ENCODE measurements at places on chromosomes 6 and 20.

GRCh38 chr6:158706369-158706982, 56.6 kb downstream of the SYTL3 start:
- DNase-seq, result no peak
- no peaks in the 10 kb centered on the region for H3K27me3 ChIP-seq
- H3K36me3 ChIP-seq, result peaks cover 58% of the 10 kb centered on the region
- H3K4me3 ChIP-seq, result no peak overlapping the region
- H3K4me1 ChIP-seq, result peaks cover 12% of the 10 kb centered on the region

- H3K4me3 ChIP-seq, result no peak overlapping the region
- H3K27ac ChIP-seq, result peak overlapping the region; percentile 50
- no peaks in the 10 kb centered on the region for H3K27me3 ChIP-seq
- no peak for DNase-seq
- H3K36me3 ChIP-seq, result peaks cover 13% of the 10 kb centered on the region
Observed at GRCh38 chr6:11331111-11331510, 98.6 kb upstream of the NEDD9 start.

GRCh38 chr6:13917141-13917540, 7.6 kb upstream of the RNF182 start:
- DNase-seq, result no peak
- no peaks in the 10 kb centered on the region for H3K4me1 ChIP-seq
- no peaks in the 10 kb centered on the region for H3K36me3 ChIP-seq
- H3K27ac ChIP-seq, result no peak overlapping the region
- H3K27me3 ChIP-seq, result peaks cover 34% of the 10 kb centered on the region

GRCh38 chr6:111978532-111979149, 75.3 kb upstream of the CCN6 start:
- no peak for DNase-seq
- H3K36me3 ChIP-seq, result no peaks in the 10 kb centered on the region
- H3K4me3 ChIP-seq, result no peak overlapping the region
- H3K27me3 ChIP-seq, result peaks cover 15% of the 10 kb centered on the region
- peaks cover 9% of the 10 kb centered on the region for H3K4me1 ChIP-seq
- H3K27ac ChIP-seq, result no peak overlapping the region

DNA sequence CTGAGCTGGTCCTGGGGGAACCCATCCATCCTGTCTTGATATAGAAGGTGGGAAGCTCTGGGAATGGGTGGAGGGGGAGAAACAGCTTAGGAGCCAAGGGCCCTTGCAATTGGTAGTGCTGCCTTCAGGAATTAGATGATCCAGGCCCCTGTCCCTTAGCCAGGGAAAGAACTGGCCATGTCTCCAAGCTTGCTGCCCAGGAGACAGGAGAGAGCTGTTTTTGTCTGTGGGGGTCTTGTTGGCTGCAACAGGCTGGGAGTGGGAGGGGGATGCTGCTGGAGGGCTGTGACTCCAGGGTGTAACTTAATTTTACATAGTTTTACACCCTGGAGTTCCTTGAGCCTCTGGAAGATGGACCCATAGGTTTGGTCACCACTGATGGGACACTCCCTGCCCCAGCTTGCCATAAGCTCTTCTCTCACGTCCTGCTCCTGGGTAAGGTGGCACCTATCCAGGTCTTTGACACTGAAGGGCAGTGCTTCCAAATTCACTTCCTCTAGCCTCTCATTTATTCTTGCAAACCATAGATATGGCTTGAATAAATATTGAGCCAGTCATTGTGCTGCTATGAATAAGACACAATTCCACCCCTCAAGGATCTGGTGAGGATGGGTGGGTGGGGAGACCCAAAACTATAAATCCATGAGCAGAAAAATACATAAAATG, 16.8 kb downstream of the VEGFA start:
- peaks cover 4% of the 10 kb centered on the region for H3K36me3 ChIP-seq
- no peak for DNase-seq
- no peaks in the 10 kb centered on the region for H3K27me3 ChIP-seq
- H3K4me3 ChIP-seq, result no peak overlapping the region
- H3K27ac ChIP-seq, result no peak overlapping the region
- no peaks in the 10 kb centered on the region for H3K4me1 ChIP-seq

GRCh38 chr20:3390759-3391425, 16.6 kb downstream of the DNAAF9 start:
- H3K27ac ChIP-seq, result no peak overlapping the region
- H3K4me1 ChIP-seq, result peaks cover 3% of the 10 kb centered on the region
- no peaks in the 10 kb centered on the region for H3K27me3 ChIP-seq
- no peak overlapping the region for H3K4me3 ChIP-seq
- DNase-seq, result no peak

DNA sequence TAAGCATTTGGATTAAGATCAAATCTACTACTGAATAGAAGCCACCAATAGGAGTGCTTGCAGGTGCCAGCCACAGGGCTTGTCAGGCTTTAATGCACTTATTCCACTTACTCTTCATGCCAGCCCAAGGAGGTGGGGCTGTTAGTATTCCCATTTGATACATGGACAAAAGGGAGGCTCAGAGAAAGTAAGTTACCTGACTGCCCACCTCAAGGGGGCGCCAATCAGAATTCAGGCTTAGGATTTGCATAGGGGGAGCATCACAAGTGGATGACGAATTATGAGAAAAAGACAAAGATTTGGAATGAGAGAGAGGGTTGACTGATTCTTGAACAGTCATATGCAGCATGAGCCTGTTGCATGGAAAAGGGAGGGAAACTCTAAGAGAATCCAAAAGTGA, 188.4 kb upstream of the TSHZ2 start:
- no peak for DNase-seq
- no peaks in the 10 kb centered on the region for H3K36me3 ChIP-seq
- peaks cover 37% of the 10 kb centered on the region for H3K27me3 ChIP-seq
- H3K4me1 ChIP-seq, result no peaks in the 10 kb centered on the region
- no peak overlapping the region for H3K4me3 ChIP-seq

- H3K36me3 ChIP-seq, result peaks cover 6% of the 10 kb centered on the region
- DNase-seq, result no peak
- H3K4me1 ChIP-seq, result no peaks in the 10 kb centered on the region
- no peak overlapping the region for H3K4me3 ChIP-seq
- no peak overlapping the region for H3K27ac ChIP-seq
- H3K27me3 ChIP-seq, result peaks cover 34% of the 10 kb centered on the region
Observed at GRCh38 chr6:163335056-163335455, 79.5 kb upstream of the QKI start.

DNA sequence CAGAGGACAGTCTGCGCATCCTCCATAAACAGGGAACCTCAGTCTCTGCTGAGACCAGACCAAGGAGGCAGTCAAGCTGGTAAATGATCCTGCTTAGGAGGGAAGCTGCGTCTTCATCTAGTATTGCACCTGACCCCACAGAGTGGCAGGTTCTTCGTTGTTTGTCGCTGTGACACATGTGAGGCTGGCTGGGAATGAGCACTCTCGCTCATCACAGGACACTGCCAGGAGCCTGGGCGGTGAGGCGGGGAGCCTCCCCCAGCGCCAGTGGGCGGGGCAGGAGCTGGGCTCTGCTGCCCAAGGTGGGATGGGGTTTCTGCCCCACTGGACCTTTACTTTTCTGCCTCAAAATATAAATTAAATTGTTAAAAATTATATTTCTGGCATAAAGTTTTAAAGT, 48.4 kb upstream of the SYNDIG1 start:
- H3K4me3 ChIP-seq, result no peak overlapping the region
- no peak overlapping the region for H3K27ac ChIP-seq
- H3K4me1 ChIP-seq, result no peaks in the 10 kb centered on the region

- peak overlapping the region; percentile 46 for H3K4me3 ChIP-seq
- H3K36me3 ChIP-seq, result peaks cover 100% of the 10 kb centered on the region
- DNase-seq, result no peak
- H3K27me3 ChIP-seq, result no peaks in the 10 kb centered on the region
- H3K27ac ChIP-seq, result peak overlapping the region; percentile 96
Observed at GRCh38 chr6:158769234-158769770, 49.9 kb downstream of the EZR start.

DNA sequence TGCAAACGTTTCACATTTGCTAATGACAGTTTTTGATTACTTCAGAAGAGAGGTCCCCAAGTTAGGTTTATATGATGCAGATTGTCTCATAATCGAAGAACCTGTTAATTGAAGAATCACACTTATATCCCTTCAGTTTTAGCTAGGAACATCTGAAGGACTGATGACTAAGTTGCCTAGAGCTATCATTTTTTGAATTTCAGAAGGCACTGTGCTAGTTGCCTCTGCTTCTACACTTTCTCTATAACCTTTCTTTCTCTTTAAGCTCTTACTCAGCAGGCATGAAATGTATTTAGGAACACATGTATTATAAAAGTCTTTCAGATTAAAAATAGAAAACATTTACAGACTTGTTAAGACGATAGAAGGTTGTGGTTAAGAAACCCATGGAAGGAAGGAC, 14.4 kb upstream of the GJE1 start:
- peaks cover 16% of the 10 kb centered on the region for H3K27me3 ChIP-seq
- no peak overlapping the region for H3K4me3 ChIP-seq
- H3K27ac ChIP-seq, result no peak overlapping the region
- no peaks in the 10 kb centered on the region for H3K4me1 ChIP-seq

- H3K27ac ChIP-seq, result no peak overlapping the region
- DNase-seq, result no peak
- no peak overlapping the region for H3K4me3 ChIP-seq
Observed at GRCh38 chr6:64266351-64266821, 630.8 kb downstream of the PHF3 start.

DNA sequence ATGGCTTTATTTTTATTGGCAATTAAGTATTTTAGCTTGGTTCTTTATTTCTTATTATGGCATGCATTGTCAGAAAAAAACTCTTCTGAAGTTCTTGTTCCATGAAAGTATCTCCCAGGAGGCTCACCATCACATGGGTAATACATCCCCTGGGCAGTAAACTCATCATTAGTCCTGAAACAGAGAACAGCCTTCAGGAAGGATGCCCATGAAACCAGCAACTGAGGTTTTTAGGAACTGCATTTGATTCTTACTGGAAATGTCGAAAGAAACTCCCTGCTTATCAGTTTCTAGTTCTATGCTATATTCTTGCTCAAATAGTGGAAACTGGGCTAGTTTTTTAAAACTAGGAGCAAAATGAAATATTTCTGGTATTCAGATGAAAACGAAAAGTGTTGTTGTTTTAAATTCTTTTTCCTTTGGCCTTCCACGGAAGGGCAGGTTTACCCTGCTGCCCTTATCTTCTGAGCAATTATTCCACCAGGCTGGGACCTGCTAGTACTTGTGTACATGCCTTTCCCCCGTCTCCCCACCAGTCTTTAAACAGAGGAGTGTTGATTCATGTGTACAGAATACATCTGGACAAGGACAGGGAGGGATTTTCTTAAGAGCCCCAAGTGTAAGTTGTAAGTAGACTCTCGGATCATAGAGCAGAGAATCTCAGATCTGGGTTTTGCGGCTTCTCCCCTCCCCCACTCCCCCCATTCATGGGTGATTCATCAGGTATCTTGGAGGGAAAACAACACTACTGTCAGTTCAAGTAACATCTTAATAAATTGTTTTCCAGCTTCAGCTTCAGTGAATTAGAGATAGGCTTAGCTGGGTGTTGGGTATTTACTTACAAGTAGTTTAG, 81.5 kb downstream of the RTN4IP1 start:
- H3K27me3 ChIP-seq, result no peaks in the 10 kb centered on the region
- H3K36me3 ChIP-seq, result peaks cover 73% of the 10 kb centered on the region
- peaks cover 9% of the 10 kb centered on the region for H3K4me1 ChIP-seq
- no peak overlapping the region for H3K4me3 ChIP-seq

DNA sequence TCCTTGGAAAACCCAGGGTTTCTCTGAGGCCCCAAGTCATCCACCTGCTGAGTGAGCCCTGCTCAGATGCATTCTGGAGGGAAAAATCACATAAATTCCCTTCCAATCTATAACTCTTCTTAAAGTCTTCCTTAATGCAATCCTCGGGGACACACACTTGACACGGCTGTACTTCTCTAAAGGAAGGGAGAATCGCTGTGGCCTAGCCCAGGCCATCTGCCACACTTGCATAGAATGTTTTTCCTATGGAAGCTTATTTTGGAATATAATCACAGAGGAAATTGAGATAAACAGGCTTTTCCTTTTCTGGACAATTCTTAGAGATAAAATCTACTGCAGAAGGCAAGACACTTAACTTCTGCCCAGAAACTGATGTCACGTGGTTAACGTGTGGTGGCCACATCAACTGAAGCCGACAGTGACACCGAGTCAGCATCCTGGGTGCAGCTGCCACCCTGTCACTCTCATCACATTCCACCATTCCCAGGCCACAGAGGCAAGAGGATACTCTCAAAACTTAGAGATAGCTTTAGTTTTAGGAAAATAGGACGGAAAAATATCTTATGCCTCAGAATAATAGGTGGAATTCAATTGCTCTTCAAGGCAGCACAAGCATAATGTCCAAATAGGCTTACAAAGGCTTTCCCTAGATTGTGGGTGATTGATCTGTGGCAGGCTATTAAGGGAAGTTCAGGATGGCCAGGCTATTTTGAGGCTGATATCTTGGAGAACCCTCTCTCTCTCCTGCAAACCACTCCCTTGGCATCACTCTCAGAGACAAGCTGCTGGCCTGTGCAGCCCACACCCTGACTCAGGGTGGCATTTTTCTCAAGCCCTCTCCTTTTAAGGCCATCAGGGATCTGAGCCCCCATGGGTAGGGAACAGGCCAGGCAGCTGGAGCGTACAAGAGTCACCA, 29.6 kb downstream of the PSMB1 start:
- H3K36me3 ChIP-seq, result no peaks in the 10 kb centered on the region
- DNase-seq, result peak; percentile 4
- peaks cover 25% of the 10 kb centered on the region for H3K27me3 ChIP-seq
- H3K4me3 ChIP-seq, result no peak overlapping the region

- H3K4me1 ChIP-seq, result peaks cover 37% of the 10 kb centered on the region
- DNase-seq, result no peak
- no peaks in the 10 kb centered on the region for H3K27me3 ChIP-seq
- peak overlapping the region; percentile 78 for H3K27ac ChIP-seq
- peak overlapping the region; percentile 67 for H3K4me3 ChIP-seq
Observed at GRCh38 chr20:63633732-63634131, 6.8 kb upstream of the GMEB2 start.

- H3K27ac ChIP-seq, result no peak overlapping the region
- DNase-seq, result no peak
- peaks cover 83% of the 10 kb centered on the region for H3K27me3 ChIP-seq
- no peaks in the 10 kb centered on the region for H3K4me1 ChIP-seq
- H3K4me3 ChIP-seq, result no peak overlapping the region
Observed at GRCh38 chr20:48230216-48230615, 444.9 kb upstream of the SULF2 start.

DNA sequence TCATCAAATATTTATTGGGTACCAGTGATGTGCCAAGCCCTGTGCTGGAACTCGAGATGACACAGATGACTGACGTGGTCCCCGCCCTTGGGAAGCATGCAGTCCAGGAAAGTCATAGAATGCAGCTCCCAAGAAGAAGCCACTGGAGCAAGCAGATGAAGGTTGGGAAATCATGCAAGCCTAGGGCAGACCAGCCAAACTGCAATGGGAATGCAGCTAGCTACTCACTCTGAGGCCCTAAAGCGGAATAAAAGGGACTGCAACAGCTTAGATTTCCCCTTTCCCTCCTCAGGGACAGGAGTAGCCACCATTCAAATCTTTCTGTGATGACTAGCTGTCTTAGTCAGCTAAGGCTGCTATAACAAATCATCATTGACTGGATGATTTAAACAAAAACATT, 152.2 kb downstream of the MAFB start:
- no peak for DNase-seq
- peaks cover 5% of the 10 kb centered on the region for H3K27me3 ChIP-seq
- H3K4me3 ChIP-seq, result no peak overlapping the region

GRCh38 chr20:48771542-48771941, 56.3 kb downstream of the PREX1 start:
- no peaks in the 10 kb centered on the region for H3K27me3 ChIP-seq
- H3K36me3 ChIP-seq, result peaks cover 51% of the 10 kb centered on the region
- H3K4me3 ChIP-seq, result peak overlapping the region; percentile 20
- H3K27ac ChIP-seq, result peak overlapping the region; percentile 92

GRCh38 chr20:39623584-39624234, 661.6 kb downstream of the DHX35 start:
- H3K27ac ChIP-seq, result no peak overlapping the region
- no peak for DNase-seq
- no peaks in the 10 kb centered on the region for H3K36me3 ChIP-seq
- no peaks in the 10 kb centered on the region for H3K27me3 ChIP-seq

All from effector memory CD8-positive, alpha-beta T cell (primary cell).